Activated T-cell treated with anti-CD3 and anti-CD28 coated beads, Interleukin-2, amount 50 U/mL, for 4 hours (primary cell): ENCODE measurements at places on chromosomes 2 and 18. TPM values are rescaled to one million over a fixed set of nuclear protein-coding genes. Genes with fewer than 3 reads are reported as not detected.

C2orf66 gene
- not detected for total RNA-seq

ST8SIA3 gene
- total RNA-seq, result not detected

ALKAL2 gene
- not detected for total RNA-seq

HDLBP gene
- total RNA-seq, result 257 TPM

HS1BP3 gene
- 6.7 TPM for total RNA-seq

RBBP8 gene
- total RNA-seq, result 40.9 TPM

VWA3B gene
- not detected for total RNA-seq

IMP4 gene
- total RNA-seq, result 326 TPM

GPR55 gene
- total RNA-seq, result 1.5 TPM

ZNF2 gene
- total RNA-seq, result 3.2 TPM

MFF gene
- total RNA-seq, result 58.4 TPM

CPO gene
- not detected for total RNA-seq

KCNK3 gene
- total RNA-seq, result 0.08 TPM

ABCA12 gene
- not detected for total RNA-seq

SIX3 gene
- 0.11 TPM for total RNA-seq

AOX1 gene
- total RNA-seq, result 1.0 TPM

PRKAG3 gene
- total RNA-seq, result not detected
